CD4-positive, alpha-beta T cell treated with Interleukin-15 for 4 hours (primary cell): ENCODE measurements at places on chromosomes 7 and 10.

- DNase-seq: no peak
These were observed 138.0 kb downstream of the LHPP start for GRCh38 chr10:124599588-124600050.

GRCh38 chr7:102272075-102272916 is 14.4 kb upstream of the SH2B2 start:
- DNase-seq: peak; percentile 64

GRCh38 chr7:112495156-112495788 is 14.5 kb downstream of the LSMEM1 start:
- no peak for DNase-seq

DNA sequence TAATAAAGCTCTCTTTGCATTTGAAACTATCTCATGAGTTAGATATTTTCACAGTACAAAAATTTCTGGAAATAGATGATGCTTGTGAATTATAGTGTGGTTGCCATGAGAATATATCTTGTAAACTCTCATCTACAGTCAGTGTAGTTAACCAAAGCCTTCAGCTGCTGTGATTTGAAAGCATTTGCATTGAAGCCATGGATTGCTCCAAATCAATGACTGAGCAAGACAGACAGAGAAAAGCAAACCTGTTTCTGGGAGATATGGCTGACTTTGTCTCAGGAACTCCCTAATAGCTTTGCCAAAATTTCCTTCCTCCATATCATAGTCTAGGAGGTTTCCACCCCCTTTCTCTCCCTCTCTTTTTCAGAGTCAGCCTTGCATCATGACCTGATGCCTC is 955.3 kb downstream of the REEP3 start:
- no peak for DNase-seq

DNA sequence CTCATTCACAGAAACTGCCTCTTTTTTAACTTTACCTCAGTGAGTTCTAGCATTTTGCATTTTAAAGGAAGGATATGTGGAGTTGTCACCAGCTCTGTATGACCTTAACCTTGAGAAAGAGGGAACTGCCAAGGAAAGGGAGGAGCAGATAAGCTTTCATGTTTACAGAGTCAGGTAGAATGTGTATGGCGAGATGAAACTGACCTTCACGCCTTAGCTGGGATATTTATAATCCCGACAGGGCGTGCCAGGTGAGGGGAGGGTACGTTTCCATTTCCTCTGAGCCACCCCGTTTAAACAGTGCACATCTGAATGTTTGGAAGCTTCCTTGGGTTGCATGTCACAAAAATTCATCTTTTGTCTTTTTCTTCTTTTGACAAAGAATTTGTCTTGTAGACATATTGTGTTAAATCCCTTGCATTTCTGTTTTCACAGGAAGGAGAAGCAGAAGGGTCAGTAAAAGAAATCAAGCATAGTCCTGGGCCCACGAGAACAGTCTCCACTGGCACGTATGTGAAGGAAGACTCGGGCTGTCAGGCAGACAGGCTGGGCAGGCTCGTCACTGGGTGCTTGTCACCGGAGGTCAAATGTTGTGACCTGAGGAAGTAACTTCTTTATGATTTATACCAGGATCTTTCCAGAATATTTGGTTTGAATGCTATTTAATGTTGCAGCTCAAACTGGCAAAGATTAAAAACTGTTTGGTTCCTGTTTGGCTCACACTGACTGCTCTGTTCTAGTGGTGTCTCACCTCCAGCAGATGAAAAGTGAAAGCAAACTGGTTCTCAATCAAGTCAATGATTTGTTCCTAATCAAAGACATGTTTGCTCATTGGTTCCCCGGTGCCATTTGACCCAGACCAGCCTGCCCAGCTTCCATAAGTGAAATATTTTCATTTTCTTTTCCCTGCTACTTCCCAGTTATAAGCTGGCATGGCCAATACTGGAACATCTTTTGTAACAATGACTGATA is 16.2 kb downstream of the OPTN start:
- peak; percentile 34 for DNase-seq

DNA sequence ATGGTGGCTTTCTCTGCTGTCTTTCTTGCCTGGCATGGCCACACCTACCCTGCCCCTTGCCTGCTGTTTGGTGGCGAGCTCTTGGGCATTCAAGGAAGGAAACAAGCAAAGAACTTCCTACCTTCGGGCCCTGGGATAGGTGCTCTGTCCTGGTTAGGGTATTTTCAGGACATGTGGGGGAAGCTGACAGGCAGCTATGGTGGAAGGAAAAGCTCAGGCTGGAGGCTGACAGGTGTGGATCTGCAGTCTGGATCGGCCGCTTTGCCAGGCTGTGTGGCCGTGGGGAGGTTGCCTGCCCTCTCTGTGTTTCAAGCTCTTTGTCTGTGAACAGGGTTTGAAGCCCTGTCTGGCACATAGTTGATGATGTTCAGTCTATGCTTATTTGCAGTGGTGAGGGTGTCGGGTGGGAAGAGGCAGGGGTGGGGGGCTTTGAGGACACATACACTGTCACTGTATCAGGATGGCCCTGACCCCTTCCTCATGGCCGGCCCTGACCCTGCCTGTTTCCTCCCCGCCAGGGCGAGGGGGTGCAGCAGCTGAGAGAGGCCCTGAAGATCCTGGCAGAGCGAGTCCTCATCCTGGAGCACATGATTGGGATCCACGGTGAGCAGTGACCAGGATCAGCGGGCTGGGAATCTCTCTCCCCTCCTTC is 73.7 kb downstream of the MYL10 start:
- DNase-seq: no peak

DNA sequence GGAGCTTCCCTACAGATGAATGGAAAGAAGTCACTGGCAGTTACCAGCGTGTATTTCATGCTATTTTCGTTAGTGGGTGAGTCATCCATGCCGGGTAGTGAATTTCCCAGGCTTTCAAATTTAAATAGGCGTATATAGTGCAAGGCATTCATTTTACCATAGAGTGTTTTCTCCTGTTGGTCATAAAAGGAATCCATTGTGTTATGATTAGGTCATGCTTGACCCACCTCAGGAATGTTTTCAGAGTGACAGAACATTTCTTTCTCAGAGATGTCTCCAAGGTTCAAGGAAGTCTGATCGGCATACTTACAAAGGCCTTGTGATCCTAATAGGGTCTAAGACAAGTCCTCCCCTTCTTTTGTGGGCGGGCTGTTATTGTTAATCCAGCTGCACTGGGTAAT is 110.7 kb downstream of the AKR1D1 start:
- DNase-seq: no peak

DNA sequence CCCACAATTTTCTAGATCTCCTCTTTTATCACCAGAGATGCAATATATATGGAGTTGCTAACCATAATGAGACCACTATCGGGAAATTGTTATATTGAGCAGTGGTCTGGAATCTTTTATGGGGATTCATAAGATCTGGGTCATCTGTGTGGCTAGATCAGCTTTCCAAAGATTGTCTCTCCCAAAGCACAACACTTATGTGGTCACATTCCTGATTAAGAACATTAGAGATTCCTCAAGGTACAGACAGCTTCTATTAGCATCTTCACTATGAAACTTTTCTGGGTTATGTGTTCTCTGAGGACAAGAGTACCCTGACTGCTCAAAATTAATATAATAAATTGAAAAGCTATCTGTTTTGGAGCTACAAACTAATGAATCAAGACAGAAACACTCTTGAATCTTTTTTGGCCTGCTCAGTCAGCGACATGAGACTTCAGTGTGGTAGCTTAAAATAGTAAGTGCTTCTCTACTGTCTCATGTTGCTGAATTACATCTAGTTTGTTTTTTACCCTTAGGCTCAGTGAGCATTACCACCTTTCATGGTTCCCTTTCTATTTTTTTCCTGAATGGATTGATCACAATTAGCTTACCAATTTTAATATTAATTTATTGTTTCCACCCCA is 42.6 kb upstream of the STRIP2 start:
- no peak for DNase-seq

DNA sequence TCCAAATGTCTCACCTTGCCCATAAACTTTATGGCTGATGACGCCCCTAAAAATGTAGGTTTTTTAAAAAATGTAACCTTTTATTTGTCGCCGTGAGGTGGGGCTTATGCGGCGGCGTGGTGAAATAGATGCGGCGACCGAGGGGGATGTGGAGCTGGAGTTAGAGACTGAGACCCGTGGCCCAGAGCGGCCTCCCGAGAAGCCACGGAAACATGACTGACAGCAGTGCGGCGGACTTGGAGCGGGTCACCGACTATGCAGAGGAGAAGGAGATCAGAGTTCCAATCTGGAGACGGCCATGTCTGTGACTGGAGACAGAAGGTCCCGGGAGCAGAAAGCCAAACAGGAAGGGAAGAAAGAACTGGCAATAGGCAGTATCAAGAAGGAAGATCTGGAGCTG is 46.5 kb downstream of the C7orf33 start:
- DNase-seq: no peak

DNA sequence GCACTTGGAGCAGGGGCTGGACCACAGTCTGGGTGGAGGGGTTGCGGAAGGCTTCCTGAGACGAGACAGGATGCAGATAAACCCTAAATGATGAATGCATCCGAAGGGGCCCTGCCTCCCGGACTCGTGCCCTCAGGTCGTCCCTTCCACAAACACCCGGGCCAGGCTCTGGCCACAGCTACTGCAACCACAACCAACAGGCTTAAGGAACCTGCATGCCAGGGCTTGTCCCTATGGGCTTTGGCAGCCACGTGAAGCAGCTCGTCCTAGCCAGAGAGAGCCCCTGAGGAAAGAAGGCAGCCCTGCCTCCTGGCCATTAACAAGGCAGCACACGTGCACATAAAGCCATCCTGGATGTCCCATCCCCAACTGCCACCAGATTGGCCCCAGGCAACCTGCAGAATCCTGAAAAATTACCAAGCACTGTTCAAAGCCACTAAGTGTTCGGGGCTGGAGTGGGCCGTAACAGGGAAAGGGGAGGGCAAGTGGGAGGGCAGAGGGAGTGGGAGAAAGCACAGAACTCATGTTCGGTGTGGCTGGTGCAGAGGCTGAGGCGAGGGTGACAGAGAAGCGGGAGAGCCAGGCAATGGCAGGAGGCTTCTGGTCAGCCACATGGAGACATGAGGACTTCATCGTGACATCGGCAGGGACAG is 62.7 kb downstream of the MAD1L1 start:
- DNase-seq: no peak

DNA sequence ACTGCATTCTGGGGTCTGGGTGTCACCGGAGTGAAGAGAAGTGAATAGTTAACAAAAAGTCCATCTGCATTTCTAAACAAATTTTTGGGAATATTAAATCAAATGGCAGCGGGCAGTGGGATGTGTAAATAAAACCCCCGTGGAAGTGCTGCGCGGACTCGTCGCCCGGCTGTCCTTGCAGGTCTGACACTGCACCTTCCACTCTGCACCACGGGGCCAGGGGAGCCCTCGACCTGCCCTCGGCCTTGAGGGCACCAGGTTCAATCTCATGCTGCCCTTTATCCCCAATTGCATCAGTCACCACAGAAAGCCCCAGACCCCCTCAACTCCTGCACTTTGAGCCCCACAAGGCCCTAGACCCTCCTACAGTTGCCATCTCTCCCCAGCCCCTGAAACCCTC is 6.4 kb upstream of the SMARCD3 start:
- no peak for DNase-seq

DNA sequence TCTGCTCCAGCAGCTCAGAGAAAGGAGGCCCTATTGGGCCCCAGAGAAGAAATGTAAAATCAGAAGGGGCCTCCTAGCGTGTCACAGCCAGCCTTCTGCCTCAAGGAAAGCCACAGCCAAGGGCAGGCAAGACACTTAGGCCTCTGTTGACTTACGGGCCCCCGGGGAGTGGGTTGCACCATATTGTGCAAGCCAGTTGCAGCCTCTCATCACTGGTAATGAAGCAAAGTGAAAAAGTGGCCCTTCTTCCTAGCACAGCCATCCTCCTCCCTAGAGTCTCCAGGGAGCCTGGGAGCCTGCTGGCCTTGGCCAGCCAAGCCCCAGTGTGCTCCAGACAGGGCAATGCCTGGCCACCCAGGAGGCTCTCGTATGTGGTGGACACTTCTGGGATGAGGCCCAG is 56.2 kb upstream of the GDF10 start:
- DNase-seq: no peak

DNA sequence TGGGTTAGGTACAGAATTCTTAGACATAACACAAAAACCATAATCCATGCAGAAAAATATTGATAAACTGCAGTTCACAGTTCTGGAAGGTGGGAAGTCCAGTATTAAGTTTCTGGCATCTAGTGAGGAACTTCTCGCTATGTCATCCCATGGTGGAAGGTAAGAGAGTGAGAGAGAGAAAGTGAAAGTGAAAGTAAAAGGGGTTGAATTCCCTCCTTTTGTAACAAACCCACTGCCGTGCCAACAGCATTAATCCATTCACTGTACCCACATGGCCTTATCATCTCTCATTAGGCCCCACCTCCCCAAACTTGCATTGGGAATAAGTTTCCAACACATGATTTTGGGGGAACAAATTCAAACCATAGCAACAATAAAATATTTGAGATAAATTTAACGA is 17.1 kb downstream of the ZNF485 start:
- DNase-seq: peak; percentile 19

DNA sequence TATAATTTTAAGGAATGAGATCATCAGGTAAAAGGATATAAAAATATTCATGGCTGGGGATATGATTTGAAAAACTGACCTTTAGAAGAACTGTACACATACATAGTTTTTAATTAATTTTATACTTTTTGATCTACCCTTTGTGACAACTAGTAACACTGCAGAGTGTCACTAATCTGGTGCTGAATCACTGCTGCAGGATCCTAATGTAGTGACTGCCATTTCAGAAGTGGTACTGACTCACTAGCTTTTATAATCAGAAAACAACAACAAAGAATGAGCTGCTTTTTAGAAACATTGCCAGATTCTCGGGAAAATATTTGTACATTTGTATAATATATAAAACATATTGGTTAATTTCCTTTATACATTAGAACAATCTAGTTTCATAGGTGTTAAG is 110.4 kb downstream of the HIPK2 start:
- DNase-seq: no peak

DNA sequence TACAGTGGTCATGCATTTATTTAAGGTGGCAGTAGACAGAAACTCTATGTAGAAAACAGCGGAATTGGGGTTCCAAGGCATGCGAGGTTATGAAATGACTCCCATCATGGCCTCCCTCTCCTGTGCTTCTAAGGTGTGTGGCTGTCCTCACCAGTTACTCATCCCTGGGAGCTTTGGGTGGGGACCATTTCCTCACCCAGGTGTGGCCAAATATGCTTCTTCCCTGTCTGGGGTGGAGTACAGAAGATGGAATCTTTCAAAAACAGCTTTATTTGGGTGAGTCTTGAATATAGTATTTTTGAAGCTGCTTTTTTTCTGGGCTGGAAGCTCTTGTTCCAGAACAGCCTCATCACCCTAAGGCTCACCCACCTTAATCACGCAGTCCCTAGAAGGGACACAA is 139.0 kb downstream of the NRF1 start:
- DNase-seq: no peak

GRCh38 chr10:6047847-6048246 is 14.3 kb downstream of the IL2RA start:
- no peak for DNase-seq

GRCh38 chr7:87874066-87874465 is 2.1 kb downstream of the SLC25A40 start:
- no peak for DNase-seq
